CD4-positive, alpha-beta memory T cell (primary cell): ENCODE measurements at places on chromosomes 1 and 21. TPM values are rescaled to one million over a fixed set of nuclear protein-coding genes. Genes with fewer than 3 reads are reported as not detected.

GRCh38 chr1:117795190-117795589, 134.2 kb downstream of the GDAP2 start:
- DNase-seq, result no peak

DNA sequence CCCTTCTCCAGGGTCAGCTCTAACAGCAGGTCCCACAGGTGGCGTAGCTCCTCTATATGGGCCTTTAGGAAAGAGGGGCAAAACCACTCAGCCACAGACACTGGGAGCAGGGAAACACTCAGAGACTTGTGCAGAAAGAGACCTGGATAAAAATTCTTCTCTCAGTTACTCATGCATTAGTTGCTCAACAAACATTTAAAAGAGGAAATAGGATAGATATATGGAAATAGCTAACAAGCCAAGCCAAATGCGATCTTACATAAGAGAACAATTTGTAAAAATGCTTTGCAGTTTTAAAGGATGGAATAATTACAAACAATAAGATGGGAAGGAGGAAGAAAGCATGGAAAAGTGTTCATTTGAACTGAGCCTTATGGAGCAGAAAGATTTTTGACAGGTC, 4.9 kb downstream of the SPTA1 start:
- DNase-seq, result no peak

GRCh38 chr1:45499415-45499769, 481 bp downstream of the CCDC163 start:
- no peak for DNase-seq

DNA sequence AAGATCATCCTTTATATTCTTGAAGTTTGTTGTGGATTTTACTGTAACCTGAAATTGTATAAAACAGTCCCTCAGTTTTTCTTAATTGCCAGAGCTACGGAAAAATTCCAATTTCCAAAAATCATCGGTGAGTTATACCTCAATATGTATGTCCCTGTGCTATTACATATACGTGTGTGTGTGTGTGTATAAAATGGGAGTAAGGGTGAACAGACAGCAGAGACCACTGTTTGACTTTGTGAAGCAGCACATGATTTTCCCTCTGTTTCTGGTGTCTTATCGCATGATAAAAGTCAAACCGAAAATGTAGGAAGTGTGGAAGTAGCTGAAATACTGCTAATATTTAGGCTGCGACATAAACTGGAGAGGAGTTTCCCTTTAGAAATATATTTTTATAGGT, 1.2 kb downstream of the OR2T1 start:
- DNase-seq, result peak; percentile 21

- peak; percentile 85 for DNase-seq
Observed at GRCh38 chr1:247390116-247390791, 25.7 kb upstream of the NLRP3 start.

GRCh38 chr1:169452921-169453320, 25.6 kb upstream of the CCDC181 start:
- DNase-seq, result no peak

GRCh38 chr1:111852261-111852721, 96.6 kb downstream of the DDX20 start:
- DNase-seq, result no peak

DNA sequence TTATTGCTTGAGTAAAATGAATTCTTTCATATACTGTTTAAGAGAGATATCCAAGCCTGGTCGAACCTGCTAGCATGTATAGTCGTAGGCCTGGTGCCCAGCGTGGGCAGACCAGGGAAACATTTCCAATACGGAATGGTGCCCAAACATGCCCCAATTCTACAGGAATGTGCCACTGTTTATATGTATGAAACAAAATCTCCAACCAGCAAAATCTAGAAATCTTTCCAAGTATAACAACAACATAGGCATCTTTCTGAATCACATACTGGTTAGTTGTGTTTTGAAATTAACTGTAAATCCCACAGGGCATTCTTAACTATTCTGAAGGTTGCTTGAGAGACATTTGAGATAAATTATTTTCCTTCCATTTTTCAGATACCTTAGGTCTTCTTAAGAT, 17.0 kb upstream of the ABCD3 start:
- DNase-seq, result no peak

The PLEKHO1 gene
- 154 TPM for total RNA-seq

DNA sequence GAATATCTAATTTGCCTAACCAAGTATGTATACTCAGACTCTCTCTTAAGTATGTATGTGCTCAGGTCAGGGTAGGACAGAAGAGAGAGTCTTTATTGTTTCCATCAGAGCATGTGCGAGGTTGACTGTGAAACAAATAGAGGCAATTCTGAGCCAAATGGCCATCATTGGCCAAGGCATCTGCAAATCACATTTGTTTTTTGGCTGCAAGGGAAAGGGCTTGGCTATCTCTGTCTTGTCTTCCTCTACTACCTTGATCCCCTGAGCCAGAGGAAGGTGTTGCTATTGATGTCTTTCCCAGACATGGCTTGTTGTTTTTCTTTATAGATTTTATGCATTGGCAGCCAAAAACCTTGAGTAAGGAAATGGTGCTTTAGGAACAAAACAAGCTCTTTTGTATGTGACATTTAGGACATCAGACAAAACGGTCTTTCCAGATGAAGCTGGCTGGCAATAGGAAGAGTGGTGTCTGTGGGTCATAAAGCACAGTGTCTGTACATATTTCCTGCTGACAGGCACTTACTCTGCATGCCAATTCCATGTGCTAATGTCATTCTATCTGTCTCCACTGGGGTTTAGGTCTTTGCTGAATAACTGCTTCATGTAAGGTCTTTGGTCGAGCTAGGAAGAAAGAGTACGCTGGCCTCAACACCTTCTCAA, 163.3 kb downstream of the BRINP2 start:
- DNase-seq, result no peak

The AMPD1 gene
- total RNA-seq, result not detected

- DNase-seq, result no peak
Observed at GRCh38 chr1:11474826-11475225, 4.1 kb upstream of the DISP3 start.

- DNase-seq, result no peak
Observed at GRCh38 chr1:200550367-200550766, 70.2 kb downstream of the KIF14 start.

The CFAP141 gene
- total RNA-seq, result not detected

DNA sequence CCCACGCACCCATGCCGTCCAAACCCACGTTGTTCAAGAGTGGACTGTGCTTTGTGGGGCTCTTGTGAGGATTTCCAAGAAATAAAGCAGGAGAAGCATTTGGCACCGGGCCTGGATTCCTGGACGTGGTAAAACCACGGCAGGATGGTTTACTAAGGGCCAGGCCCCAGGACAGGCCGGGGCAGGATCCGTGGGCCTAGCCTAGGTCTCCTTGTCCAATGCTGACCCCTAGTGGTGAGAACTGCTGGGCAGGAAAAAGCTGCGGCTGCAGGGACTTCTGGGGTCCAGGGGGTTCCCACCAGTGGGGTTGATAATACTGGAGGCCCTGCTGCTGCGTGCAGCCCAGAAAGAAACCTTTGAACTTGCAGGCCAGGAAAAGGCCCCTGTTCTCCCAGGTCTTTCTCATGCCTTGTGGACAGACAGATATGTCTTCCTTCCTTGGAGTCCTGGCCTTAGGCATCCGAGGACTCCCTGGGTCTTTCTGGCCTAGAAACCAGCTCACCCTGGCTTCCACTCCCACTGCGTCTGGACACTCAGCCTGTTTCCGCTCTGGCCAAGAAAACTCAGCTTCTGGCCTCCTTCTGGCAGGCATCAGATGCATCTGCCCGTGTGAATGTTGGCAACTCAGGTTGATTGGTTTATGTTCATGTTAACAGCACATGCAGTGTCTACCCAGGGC, 106.9 kb upstream of the TMEM51 start:
- no peak for DNase-seq

DNA sequence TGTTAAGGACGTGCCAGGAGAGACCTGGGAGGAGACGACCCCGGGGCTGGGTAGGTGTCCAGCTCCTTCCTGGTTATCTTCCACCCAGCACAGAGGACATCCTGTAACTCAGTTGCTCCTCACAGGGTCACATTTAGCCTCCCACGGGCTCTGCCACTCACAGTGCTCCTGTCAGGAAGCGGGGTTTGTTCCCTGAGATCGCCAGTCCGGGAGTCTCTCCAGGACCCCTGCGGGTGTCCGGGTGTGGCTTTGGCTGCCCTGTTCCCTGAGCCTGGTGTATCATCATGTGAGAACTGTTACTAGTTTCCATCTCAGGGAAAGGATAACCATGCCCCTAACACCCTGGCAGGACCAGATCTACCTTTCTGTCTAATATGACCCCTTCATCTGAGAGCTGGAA, 158.2 kb upstream of the RUNX1 start:
- no peak for DNase-seq

The PIGM gene
- 12.3 TPM for total RNA-seq

DNA sequence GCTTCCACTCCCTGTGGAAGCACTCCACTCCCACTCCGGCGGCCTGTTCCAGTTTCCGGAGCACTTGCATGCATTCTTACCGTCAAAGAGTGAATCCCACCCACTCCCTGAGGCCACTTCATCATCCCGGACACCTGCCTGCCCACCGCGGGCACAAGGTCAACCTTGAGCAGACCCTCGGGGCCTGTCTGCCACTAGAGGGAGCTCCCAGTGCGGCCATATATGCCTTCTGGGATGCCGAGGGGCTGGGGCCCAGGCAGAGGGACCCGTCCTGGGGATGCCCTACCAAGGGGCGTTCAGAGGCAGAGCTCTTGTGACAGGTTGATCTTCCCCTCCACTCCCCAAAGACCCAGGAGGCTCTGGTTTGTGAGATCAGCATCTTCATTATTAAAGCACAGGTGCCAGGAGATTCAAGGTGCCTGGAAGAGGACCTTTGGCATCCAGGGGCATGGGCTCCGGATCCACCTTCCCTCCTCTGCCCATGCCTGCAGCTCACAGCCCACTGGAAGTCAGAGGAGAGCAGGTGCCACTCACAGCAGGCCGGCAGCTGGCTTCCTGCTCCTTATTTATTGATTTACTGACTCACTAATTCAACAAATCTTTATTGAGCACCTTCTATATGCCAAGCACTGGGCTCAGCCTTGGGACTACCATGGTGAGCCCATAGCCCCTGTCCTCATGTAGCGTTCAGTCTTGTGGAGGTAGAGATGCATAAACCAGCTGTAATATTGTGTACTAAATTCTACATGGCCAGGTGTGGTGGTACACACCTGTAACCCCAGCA, 47.3 kb downstream of the UBIAD1 start:
- peak; percentile 19 for DNase-seq

The BNIPL gene
- 4.6 TPM for total RNA-seq

GRCh38 chr1:179190861-179191260, 38.6 kb downstream of the ABL2 start:
- no peak for DNase-seq

GRCh38 chr1:203173566-203173965, 2.1 kb downstream of the MYBPH start:
- DNase-seq, result no peak
